Right cardiac atrium (tissue), 5 donors: ENCODE measurements at places on chromosomes 7 and 10. TPM values are rescaled to one million over a fixed set of nuclear protein-coding genes. Genes with fewer than 3 reads are reported as not detected.

COX19 gene
- 6.3 TPM for total RNA-seq

DYDC1 gene
- total RNA-seq = not detected

IGFBP3 gene
- total RNA-seq = 98.5 TPM

HOGA1 gene
- total RNA-seq = 4.4 TPM

ZNF138 gene
- 5.4 TPM for total RNA-seq

CYP3A5 gene
- not detected for total RNA-seq

- DNase-seq = no peak
Observed at GRCh38 chr7:44590910-44591309, 8.9 kb upstream of the TMED4 start.

- DNase-seq = no peak
Observed at GRCh38 chr7:151800861-151801260, 76.1 kb downstream of the PRKAG2 start.

GRCh38 chr10:86346799-86347665 lies 19.6 kb downstream of the GRID1 start:
- DNase-seq = peak; percentile 18

DNA sequence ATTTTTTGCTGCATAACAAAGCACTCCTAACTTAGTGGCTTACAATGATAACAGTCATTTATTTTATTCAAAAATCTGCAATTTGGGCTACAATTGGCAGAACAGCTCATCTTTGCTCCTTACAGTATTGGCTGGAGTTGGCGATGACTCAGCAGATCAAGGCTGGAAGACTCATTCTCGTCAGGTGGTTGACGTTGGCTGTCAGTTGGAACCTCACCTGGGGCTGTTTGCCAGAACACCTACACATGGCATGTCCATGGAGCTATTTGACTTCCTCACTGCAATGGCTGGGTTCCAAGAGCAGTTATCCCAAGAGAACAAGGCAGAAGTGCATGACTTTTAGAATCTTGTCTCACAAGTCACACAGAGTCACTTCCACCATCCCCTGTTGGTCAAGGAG lies 75.1 kb downstream of the NOD1 start:
- no peak for DNase-seq

DNA sequence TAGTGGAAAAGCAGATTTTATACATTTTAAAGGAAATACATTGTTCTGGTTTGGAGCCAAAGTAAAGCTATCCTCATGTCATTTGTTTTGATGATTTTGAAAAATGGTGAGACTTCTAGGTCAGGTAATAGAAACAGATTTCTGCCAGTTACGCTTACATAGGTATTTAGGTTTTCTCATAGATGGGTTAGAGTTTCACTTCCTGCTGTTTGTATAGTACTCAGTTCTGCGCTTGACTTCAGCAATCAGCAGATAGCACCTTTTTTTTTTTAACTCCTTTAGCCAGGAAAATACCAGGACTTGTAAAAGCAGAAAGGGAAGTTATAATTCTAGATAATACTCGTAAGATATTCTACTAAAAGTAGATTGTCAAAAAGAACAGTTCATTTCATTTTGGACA lies 209.8 kb upstream of the POM121L12 start:
- DNase-seq = no peak

GRCh38 chr10:116978901-116979300 lies 26.1 kb downstream of the SHTN1 start:
- no peak for DNase-seq

DNA sequence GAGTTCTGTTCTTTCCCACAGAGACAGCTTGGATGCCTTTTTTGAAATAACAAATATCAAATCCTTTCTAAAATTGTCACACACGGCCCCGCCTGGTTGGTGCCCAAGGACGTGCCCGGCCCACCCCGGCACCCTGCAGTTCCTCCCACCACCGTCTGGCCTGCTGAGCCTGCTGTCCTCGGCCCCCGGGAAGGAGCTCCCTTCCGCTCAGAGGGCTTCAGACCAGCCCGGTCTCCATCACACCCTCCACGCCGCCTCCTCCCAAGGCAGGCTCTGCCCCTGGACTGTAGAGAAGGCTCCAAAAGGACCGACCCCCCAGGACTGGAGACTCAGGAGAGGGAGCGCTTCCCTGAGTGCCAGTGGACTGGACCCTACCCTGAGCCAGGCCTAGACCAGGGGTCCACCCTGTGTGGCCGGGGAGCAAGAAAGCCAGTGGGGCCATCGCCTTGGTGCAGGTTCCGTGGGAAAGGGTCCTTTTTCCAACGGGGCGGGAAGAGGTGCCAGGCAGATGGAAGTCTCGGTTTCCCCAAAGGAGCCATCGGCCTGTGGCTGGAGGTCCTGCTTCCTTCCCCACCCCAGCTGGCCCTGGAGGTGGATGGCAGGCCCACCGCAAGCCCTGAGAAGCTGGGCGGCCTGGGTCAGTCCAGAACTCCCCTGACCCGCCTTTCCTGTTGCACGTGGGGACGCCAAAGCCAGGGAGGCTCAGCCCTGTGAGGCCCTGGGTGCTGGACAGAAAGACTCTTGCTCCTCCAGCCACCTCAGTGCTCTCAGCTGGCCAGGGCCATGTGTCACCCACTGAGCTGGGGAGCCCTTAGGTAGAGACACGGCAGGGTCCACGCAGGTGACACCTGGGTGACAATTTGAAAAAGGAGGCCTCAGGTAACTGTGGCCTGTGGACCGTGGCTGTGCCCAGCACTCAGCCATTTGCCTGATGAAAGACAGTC lies 69.8 kb downstream of the PWWP2B start:
- peak; percentile 62 for DNase-seq

DNA sequence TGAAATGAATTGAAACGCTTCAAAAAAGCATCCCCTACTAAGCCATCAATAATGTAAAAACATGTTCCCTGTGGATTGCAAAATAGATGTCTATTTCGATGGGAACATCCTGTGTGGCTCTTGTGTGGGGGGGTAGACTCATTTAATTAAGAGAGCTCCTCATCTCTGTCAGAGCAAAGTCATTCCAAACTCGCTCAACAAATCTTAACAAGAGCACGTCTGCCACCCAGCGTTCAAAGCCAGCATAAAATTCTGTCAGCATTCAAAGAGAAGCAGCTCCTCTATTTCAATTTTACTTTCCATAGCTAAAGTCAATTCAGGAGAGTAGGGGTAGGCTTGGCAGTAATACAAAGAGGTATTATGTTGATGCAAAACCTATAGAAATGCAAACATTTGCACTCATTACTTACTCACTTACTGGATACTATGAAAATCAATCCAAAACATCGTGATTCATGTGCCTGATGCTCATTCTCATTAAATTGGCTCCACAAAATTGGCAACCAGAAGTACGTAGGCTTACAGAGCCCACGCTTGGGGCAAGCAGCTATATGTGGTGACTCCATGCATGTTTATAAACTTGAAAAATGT lies 114.9 kb downstream of the IPMK start:
- peak; percentile 25 for DNase-seq

DNA sequence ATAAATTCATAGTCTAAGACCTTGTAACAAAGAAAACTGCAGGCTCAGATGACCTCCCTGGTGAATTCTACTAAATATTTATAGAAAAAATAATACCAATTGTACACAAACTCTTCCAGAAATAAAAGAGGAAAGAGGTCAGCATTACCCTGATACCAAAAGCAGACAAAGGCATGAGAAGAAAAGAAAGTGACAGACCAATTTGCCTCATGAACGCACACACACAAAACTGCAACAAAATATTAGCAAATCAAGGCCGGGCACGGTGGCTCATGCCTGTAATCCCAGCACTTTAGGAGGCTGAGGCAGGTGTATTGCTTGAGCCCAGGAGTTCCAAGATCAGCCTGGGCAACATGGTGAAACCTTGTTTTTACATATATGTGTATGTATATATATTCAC lies 12.7 kb upstream of the COMMD3 start:
- no peak for DNase-seq

GRCh38 chr10:110413049-110413783 lies 84.5 kb upstream of the DUSP5 start:
- DNase-seq = no peak

DNA sequence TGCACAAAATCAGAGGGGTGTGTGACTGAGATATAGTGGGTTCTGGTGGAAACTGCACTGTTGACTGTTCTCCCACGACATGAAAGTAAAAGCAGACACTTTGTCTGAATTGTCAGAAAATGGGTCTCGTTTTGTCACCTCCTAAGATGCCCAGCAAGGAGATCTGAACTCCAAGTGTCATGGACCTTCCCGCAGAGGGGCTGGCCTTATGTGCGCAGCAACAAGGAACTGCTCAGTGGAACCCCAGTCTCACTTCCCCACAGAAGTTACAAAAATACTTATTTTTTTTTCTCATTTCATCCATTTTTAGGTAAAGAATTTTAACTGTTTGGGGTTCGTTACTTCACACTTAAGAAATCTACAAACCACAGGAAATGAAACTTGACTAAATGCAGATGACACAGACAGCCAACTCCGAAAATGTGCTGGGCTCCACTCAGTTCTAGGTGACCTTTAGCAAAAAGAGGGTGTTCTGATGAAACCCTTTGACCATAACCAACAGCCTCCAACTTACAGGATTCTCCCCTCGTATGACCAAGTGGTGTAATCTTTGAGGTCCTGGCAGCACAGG lies 115.0 kb downstream of the FAM107B start:
- DNase-seq = peak; percentile 31
